ENCODE measurements at places on chromosomes 1 and 21. TPM values are rescaled to one million over a fixed set of nuclear protein-coding genes. Genes with fewer than 3 reads are reported as not detected.
A peak's percentile ranks its signal among the peaks of the same experiment; 100 is the strongest.

GRCh38 chr1:214515544-214516433 is 35.6 kb downstream of the PTPN14 start:
- no peak for DNase-seq

GRCh38 chr21:35791541-35792325 is 268.6 kb downstream of the SETD4 start:
- DNase-seq, result no peak

GRCh38 chr21:43958364-43959158 is 53.5 kb upstream of the TRAPPC10 start:
- no peak for DNase-seq

The FOXD3 gene
- 0.12 TPM for total RNA-seq

DNA sequence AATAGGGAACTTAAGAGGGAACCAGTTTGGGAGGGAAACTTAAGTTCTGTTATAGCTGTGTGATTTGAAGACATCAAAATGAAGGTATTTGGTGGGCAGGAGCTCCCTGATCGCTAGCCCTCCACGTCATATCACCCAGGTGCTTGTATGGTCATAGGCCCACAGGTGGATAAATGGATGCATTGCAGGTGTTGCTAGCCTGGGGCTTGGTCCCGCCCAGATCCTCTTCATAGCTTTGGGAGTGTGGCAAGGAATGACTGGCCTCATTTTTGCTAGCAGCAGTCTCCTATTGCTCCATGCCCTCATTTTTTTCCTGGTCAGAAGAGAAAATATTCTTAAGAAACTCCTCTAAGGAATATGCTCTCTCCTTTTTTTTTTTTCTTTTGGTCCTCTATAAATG is 11.3 kb downstream of the GNPAT start:
- no peak for DNase-seq

The FMO5 gene
- total RNA-seq, result not detected

The SPRR2F gene
- total RNA-seq, result not detected

The ZSWIM5 gene
- 1.8 TPM for total RNA-seq

GRCh38 chr1:87170931-87171598 is 157.6 kb upstream of the LMO4 start:
- DNase-seq, result no peak

DNA sequence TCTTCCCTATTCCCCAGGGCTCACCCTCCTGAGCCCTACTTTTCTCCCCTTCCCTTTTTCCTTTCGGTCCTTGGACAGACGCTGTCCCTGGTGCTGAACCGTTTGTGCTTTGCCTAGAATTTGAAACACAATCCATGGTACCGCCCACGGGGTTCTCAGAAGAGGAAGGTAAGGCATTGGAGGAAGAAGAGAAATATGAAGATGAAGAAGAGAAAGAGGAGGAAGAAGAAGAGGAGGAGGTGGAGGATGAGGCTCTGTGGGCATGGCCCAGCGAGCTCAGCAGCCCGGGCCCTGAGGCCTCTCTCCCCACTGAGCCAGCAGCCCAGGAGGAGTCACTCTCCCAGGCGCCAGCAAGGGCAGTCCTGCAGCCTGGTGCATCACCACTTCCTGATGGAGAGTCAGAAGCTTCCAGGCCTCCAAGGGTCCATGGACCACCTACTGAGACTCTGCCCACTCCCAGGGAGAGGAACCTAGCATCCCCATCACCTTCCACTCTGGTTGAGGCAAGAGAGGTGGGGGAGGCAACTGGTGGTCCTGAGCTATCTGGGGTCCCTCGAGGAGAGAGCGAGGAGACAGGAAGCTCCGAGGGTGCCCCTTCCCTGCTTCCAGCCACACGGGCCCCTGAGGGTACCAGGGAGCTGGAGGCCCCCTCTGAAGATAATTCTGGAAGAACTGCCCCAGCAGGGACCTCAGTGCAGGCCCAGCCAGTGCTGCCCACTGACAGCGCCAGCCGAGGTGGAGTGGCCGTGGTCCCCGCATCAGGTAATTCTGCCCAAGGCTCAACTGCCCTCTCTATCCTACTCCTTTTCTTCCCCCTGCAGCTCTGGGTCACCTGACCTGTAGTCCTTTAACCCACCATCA is 10.4 kb downstream of the BCAN start:
- DNase-seq, result no peak

DNA sequence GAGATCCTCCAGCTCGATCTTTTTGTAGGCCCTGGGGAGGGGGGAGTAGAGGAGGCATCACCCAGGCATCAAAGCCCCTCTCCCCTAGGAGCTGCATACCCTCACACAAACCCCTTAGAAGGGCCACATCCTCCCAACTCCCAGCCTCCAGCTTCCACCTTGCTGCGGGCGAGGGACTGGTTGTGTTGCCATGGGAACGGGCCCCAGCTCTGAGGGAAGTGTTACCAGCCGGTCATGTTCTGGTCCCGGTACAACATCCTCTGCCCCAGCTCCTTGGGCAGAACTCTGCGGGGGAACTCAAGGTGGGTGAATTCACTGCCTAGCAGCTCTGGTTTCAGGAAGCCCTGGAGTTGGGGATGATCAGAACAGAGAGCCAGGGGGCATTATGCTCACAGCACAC is 4.1 kb downstream of the PPM1J start:
- no peak for DNase-seq

The OR2L2 gene
- total RNA-seq, result not detected

DNA sequence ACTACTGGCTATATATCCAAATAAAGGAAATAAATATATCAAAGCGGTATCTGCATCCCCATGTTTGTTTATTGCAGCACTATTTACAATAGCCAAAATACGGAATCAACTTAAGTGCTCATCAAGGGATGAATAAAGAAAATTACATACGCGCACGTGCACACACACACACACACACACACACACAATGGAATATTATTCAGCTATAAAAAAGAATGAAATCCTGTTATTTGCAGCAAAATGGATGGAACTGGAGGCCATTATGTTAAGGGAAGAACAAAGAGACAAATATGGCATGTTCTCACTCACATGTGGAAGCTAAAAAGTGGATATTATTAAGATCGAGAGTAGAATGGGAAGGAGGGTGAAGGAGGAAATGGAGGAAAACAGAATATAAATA is 20.2 kb downstream of the COPA start:
- no peak for DNase-seq

DNA sequence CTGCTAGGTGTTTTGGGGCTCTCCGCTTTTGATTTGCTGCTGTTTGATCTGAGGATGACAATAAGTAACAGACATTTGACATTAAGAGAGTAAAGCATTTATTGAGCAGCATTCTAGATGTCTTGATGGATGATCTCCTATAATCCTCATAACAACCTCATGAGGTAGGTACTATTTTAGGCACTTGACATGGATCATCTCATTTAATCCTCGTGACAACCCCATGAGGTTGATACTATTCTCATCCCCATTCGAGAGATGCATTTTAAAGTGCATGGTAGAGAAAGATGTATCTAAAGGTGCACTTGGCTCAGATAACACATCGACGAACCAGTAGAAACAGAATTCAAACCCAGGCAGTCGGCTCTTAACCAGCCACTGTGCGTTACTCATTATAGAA is 26.6 kb downstream of the TCEA3 start:
- DNase-seq, result no peak

The HPDL gene
- total RNA-seq, result not detected

GRCh38 chr1:49163031-49163430 is 386.3 kb upstream of the BEND5 start:
- DNase-seq, result no peak

DNA sequence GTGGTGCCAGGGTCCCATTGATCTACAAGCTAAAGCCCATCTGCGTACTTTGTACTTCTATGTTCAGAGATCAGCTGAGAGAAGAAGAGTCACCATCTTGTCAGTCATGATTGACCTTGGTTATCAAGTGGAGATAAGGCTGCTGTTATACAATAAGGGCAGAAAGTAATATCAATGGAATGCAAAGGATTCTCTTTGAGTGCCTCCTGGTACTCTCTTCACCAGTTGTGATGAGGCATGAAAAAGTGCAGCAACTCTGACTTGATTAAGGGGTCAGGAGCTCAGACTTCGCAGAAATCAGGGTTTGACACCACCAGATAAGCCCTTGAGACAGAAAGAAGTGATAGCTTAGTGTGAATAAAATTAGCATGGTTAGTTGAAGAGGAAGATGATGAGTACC is 25.7 kb upstream of the SYT14 start:
- DNase-seq, result no peak

The EPHA2 gene
- 50.8 TPM for total RNA-seq

- DNase-seq, result peak; percentile 40
Measured at GRCh38 chr1:107135463-107135862, 5.4 kb upstream of the NTNG1 start.

The MTMR11 gene
- total RNA-seq, result 3.7 TPM

DNA sequence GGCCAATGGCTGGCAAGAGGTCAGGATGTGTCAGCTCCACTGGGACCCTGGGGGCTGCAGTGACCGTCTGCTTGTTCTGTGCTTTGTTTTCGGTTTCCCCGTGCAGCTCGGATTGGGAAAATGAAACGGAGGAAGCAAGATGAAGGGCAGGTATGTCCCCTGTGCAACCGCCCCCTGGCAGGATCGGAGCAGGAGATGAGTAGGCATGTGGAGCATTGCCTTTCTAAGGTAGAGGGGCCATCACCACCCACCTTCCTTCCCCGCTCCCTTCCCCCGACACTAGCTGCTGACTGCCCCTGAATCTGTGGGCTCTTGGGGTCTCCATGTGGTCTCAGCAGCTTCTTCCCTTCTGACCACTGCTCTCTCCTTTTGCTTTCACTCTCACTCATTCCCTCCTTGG is 38.8 kb downstream of the TMEM53 start:
- DNase-seq, result no peak

DNA sequence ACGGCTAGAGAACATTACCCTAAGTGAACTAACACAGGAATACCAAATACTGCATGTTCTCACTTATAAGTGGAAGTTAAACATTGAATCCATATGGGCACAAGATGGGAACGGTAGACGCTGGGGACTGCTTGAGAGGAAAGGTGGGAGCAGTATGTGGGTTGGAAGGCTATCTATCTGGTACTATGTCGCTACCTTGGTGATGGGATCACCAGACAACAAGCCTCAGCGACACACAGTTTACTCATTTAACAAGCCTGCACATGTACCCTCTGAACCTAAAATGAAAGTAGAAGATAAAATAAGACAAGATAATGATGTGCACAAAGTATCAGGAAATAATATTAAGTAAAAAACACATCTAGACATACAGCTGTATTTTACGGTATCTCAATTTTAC is 819 bp downstream of the PYHIN1 start:
- no peak for DNase-seq

DNA sequence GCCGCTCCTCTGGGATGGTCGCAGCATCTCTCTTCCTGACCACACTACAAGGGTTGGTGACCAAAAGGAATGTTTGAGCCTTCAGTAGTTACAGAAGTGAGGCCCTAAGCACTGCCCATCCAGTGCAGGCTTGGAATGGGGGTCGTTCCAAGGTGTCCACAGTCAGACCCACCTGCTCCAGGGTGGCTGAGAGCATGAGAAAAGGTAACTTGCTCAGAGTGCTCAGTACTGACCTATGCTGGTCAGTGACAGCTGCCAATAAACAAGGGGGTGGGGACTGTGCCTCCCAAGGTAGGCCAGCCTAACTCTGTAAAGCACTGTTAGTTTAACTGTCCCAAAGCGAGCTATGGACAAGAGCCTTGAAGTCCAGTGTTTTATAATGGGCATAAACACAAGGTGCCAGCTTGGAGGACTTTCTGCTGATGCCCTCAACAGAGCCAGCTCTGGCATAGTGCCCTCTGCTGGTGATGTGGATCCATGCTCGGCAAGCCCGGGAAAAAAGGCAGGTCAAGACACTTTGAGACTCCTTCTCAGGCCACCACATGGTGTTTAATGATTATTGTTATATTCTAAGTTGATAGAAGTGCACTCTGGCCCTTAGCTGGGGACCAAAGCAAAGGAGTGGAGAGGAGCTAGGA is 78.1 kb upstream of the DNAH14 start:
- DNase-seq, result peak; percentile 65

GRCh38 chr1:240495601-240496000 is 116.4 kb downstream of the GREM2 start:
- no peak for DNase-seq
